CD4-positive, alpha-beta T cell treated with Interleukin-4 for 4 hours (primary cell): ENCODE measurements at places on chromosomes 11 and 22.

DNA sequence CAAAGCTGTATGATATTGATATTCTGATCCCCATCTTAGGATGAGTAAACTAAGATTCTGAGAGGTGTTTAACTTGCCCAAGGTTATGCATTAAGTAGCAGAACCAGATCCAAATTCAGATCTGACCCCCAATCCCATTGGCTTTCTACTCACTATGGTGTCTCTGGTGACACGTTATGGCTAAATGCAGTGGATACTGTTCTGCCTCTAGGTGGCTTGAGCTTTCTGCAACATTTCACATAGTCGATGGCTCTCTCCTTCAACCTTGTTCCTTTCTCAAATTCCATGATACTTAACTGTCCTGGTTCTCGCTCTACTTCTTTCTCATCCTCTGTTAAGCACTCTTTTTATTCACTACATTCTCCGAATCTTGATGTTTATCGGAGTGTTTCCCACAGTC is 9.4 kb downstream of the C11orf97 start:
- no peak for DNase-seq

DNA sequence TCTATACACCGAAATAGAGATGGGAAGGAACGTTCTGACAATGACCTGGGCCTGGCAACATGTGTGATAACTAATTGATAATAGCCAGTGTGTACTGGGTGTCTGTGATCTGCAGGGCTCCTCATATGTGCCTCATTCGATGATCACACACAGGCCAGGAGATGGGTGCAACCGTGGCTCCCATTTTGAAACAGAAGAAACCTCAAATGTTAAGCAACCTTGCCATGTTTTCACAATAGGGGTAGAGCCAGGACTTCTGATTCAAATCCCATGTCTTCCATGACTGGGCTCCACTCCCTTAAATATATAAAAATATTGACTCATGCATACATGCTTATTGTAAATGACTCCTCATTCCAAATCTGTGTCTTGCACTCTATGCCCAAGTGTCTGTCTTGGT is 11.1 kb downstream of the APOL3 start:
- DNase-seq, result no peak

DNA sequence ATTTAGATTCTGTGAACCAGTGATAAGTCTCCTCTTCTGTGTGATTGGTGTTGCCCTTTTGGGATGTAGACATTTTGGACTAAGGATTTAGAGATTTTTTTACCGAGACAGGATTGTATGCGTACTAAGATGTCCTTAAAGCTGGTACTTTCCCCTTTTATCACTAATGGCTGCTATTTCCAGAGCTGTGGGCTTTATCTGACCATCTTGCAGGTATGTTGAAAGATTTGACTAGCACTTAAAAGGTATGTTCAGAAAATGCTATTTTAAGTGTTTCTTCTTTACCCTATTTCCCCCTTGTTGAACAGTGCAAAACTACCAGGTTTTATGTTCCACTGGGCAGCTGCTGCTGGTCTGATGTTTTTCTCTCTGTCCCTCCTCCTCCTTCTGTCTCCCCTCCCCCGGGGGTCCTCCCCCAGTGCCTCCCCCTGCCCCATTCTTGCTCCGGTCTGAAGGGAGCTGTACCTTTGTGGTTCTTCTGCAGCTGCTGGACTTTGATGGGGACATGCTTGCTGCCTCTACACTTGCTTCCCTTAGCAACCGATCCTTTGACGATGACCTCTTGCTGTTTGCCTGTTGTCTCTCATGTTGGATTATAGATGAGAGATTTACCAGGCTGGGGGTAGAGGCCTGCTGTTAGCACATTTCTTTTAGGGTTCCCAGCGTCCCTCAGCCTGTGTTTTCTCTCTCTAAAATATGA is 59.6 kb downstream of the ZNRF3 start:
- DNase-seq, result no peak

DNA sequence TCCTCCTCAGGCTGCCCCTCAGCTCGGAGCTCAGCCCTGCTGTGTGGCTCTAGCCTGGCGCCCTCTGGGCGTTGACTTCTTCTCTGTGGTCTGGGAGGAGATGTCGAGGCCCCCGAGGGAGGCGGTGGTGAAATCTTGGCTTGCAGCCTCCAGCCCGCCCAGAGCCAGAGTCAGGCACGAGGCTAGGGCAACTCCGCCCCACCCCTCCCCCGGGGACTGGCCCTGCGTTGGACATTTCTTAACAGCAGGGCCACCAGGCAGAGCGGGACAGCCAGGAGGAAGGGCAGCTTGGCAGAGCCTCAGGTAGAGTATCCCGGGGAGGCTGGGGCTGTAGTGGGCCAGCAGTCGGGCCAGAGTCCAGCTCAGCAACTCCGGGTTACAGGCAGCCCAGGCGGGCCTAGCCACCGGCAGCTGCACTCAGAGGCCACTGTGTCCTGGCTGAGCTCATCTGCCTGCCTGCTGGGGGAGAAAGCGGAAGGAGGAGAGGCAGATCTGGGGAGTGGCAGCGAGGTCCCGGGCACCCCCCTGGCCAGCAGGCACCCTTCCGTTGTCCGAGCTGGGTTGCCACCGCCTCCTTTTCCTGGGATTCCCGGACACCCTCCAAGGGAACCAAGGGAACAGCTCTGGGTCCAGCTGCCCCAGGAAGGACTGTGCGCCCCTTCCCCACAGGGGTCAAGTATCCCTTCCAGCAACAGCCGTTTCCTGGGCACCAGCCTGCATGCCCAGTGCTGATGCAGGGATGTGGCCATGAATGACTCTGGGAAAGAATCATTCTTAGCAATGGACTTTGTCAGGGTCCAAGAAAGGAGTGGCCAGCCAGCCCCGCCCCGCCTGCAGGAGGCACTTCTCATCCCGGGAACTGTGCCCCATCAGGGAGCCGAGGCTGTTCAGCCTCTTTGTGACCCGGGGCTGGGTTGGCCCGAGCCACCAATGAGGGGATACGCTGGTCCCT is at the start of gene ALDH3B1:
Gene ALDH3B1 (plus strand): TSS at position 238 of the 952 bp plus-strand sequence. CDS start 4,971 bp downstream, outside the sequence.
- peak; percentile 9 for DNase-seq

GRCh38 chr11:21949763-21950413 is 243.0 kb upstream of the ANO5 start:
- DNase-seq, result no peak

GRCh38 chr11:68890490-68891231 is 13.0 kb downstream of the MRPL21 start:
- DNase-seq, result no peak

DNA sequence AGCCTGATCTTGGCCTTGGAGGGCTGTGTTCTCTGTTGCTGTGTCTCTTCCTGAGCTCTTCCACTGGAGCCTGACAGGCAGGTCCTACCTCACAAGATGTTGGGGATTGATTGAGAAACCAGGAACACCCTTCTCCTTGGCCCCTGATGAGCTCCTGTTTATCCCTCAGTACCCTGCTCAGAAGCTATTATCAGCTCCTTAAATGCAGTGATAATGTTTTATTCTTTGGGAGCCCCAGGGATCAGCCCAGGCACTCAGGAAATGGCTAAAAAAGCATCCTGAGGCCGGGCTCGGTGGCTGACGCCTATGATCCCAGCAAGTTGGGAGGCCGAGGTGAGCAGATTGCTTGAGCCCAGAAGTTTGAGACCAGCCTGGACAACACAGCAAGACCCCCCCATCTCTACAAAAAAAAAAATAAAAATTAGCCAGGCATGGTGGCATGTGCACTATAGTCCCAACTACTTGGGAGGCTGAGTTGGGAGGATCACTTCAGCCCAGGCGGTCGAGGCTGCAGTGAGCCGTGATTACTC is 4.9 kb upstream of the PHLDA2 start:
- DNase-seq, result no peak

- no peak for DNase-seq
These were observed 59.5 kb upstream of the PRSS23 start for GRCh38 chr11:86740628-86741483.

DNA sequence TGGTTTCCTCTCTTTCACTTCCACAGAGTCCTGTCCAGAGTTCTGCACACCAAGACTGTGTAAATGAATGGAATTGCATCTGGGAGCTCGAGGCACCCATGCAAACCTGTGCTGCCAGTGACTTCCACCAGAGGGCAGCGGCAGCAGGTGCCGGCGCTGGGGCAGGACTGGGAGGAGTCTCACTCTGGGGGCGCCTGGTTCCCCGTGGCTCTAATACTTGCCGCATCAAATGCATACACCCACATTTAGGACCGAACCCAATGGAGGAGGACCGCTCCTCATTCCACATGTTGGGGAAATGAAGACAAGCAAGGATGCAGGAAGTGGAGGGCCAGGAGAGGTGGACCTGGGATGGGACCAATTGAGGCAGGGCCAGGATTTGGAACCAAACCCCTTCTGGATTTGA is 1.1 kb upstream of the CD6 start:
- DNase-seq, result peak; percentile 76

- DNase-seq, result peak; percentile 37
These were observed at the start of gene PDGFB for GRCh38 chr22:39244496-39245129. Gene PDGFB, minus strand, starts transcription at chr22:39244982. Its CDS starts 1,019 bp downstream, at chr22:39243963.

DNA sequence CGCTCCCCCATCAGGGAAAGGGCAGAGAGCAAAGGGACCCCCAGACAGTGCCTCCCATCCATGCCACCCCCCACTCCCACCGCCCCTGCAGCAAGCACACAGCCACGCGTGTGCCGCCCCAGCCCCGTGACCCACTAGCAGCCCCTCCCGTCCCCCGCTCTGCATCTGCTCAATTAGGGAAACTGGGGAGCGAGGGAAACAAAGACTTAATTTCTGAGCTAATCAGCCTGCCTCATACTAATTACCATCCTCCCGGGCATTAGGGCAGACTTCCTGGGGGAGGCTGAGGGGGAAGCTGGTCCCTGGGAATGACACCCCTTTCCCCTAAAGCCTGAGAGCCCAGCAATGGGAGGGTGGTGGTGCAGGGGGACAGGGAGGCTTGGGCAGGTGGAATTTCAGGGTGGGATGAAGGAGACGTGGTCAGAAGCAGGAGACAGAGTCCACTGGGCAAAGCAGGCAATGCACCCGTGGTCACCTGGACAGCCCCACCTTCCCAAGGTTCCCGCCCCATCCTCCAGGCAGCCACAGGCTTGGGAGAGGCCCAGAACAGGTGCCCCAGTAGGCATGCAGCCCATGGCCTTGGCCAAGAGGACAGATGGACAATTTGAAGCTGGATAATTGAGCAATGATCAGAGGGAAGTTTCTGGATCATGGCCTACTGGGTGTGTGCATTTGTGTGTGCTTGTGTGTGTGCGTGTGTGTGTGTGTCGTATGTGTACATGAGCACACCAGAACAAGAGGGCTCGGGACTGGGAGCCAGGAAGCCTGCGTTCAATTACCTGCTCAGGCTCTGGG is 20.6 kb downstream of the ELFN2 start:
- no peak for DNase-seq

GRCh38 chr11:117818041-117818873 is 6.3 kb downstream of the FXYD2 start:
- DNase-seq, result peak; percentile 69

DNA sequence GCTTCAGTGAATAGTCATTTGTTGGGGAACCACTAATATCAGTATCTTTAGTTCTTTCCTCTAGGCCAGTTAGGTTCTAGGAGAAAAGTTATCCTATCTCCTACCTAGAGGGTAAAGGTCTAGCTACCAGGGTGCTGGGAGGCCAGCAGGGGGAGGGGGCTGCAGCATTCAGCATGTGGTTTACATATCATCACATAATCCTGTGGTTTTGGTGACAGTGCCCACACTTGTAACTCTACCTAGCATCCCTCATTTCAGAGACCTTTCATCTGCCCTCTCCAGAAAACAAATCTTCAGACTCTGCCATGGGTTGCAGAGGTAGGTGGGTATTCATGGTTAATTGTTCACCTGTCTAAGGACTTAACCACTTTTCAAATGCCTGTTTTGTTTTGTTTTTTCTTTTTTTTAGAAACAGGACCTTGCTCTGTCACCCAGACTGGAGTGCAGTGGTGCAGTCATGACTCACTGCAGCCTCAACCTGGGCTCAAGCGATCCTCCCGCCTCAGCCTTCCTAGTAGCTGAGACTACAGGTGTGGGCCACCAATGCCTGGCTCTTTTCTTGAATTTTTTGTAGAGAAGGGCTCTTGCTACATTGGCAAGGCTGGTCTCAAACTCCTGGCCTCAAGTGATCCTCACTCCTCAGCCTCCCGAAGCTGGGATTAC is 146.8 kb downstream of the ENTHD1 start:
- peak; percentile 6 for DNase-seq

GRCh38 chr22:50560034-50560433 is 2.7 kb downstream of the SYCE3 start:
- DNase-seq, result no peak

- no peak for DNase-seq
These were observed 155.5 kb downstream of the TEAD1 start for GRCh38 chr11:12829540-12830314.

DNA sequence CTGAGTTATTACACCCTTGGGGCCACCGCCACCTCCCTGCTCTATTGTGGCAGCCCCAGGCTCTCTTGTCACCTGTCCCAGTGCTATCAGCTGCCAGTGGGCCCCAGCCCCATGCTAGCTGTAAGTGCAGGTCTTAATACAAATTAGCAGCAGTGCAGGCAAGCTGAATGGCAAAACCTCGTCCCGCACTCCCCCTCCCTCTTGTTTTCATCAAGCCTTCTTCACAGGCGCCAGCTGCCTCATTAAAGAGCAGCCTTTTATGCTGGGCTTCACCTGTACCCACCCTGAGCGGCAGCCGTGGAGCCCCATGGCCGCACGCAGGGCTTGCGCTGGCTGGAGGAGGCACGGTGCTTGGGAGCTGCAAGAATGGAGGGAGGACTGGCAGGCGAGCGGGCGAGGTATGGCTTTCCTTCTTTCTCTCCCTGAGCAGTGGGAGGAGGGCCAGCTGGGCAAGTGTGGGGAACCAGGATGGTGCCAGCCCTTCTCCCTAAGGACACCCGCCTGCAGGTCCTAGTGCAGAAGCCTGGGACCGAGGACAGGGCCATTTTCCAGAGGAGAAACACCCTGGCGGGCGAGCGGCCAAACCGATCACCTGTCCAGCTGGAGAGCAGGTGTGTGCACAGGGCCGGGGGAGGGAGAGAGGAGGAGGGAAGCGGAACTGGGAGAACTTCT is 70.7 kb downstream of the FLI1 start:
- DNase-seq, result no peak

DNA sequence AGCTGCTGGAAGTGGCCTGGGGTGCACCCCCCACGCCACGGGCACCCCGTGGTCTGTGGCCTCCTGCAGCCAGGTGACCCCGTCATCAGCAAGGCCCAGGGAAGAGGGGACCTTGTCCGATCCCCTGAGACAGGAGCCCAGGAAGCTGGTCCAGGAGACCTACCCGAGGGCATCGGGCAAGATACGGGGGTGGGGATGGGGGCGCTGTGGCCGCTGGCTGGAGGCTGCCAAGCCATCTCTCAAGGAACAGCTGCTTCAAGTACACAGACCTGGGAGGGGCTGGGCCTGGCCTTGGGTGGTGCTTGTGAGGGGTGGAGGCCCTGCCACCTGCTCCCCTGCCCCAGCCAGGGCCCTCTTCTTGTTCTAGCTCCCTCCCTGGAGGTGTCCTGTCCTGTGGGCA is 1272.1 kb downstream of the BRD1 start:
- DNase-seq, result no peak

GRCh38 chr22:49659924-49660315 is 167.8 kb downstream of the BRD1 start:
- DNase-seq, result no peak

DNA sequence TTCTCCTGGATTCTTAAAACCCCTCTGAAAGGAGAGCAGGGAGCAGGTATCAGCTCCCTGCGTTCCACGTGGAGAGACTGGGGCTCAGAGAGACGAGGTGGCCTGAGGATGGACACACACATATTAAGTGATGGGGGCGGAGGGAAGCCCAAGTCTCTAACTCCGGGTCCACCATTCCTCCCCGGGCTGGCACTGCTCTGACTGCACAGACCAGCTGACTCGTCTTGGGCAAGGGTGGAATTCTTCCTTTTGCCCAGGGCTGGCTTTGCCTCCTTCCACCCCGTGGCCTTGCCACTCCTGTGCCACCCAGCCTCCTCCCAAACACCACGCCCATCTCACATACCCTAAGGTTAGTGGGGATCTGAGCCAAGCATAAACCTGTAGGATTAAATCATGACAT is 65.0 kb downstream of the BUD13 start:
- no peak for DNase-seq

- no peak for DNase-seq
These were observed 286.2 kb upstream of the NARS2 start for GRCh38 chr11:78860720-78861422.
